ENCODE measurements at places on chromosomes 5 and 9.
A peak's percentile ranks its signal among the peaks of the same experiment; 100 is the strongest.

DNA sequence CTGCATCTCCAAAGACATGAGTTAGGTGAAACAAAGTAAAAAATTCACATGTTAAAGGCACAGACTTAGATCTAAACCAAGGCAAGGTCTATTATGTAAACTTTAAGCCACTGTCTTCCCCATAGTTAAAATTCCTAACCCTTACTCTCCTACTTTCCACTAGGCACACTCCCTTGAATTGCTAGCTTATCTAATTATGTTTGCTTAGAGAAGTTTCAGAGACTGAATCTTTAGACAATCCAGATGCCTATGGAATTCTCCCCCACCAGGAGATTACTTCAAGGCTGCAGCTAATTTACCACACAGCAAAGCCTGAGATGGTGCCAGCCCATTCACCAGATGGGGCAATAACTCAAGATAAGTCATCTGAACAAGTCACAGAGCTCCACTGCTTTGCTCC, 803.1 kb upstream of the COX7C start:
- DNase-seq: no peak

GRCh38 chr9:128684325-128685199, 4.5 kb upstream of the SET start:
- DNase-seq: peak; percentile 24

DNA sequence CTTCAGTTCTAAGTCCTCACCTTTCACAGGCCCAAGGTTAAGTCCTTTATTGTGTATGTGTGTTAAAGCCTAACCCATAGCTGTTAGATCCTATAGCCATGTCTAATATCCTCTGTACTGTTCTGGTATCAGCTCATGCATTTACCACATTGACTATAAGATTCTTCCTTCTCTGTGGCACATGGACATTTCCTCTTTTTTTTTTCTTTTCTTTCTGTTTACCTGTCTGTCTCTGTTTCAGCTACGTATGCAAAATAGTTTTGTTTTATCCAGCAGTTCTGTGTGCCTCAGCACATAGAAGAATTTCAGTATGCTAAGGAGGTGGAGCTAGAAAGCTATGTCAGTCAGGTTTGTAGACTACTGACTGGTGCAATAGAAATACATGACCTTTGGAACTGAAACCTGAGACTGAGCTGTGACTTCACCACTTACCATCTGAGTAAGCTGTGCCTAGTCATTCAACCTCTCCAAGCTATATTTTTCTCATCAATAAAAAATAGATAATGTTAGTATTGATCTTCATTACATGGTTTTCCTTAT, 155.6 kb upstream of the VLDLR start:
- no peak for DNase-seq

DNA sequence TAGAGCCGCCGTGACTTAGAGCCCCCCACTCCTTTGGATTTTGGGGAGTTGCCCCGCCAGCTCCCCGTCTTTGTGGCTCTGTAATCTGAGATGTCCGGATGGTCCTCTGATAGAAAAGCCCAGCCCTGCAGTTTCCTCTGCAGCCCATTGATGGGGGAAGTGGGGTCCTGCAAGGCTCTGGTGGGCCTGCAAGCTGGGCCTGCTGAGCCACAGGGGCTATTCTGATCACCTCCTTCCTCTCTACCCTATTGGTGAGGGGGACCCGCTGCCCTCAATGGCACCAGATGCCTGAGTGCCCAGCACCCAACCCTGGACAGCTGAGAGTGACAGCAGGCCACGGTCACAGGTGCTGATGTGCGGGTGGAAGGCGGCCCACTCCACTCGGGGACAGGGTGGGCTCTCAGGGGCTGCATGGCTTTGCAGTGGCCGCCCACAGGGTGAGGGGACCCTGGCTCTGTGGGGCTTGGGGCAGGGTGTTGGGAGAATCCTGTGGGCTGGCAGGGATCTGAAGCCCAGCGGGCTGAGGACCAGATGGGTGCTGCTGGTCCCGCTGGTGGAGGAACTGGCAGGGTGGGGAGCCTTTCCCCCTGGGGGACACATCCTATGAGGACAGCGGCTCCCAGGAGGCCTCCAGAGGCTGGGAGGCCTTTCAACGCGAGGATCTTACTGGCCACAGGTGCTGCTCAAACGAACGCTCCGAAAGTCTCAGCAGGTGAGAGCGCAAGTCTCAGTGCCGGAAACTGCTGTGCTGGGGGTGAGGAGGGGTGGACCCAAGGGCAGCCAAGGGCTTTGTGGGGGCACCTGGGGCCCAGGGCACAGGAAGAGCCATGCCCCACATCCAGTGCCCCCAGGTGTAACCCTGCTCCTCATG, 30.0 kb upstream of the LPCAT1 start:
- DNase-seq: no peak

Measured in esophagus squamous epithelium (tissue), 5 donors.